Stimulated activated CD4-positive, alpha-beta T cell treated with anti-CD3 and anti-CD28 coated beads, Interleukin-1b, Interleukin-23, amount 100 ng/mL, for 24 hours (primary cell): ENCODE measurements at places on chromosomes 2 and 18.

- peak; percentile 43 for DNase-seq
Measured at GRCh38 chr18:67515942-67516538, 480 bp downstream of the DSEL start.

- no peak for DNase-seq
Measured at GRCh38 chr18:22378672-22379282, 38.9 kb downstream of the CTAGE1 start.

- DNase-seq, result no peak
Measured at GRCh38 chr2:54855434-54855833, 132.0 kb downstream of the EML6 start.

GRCh38 chr2:232636788-232637420 lies 3.5 kb downstream of the EFHD1 start:
- no peak for DNase-seq

GRCh38 chr2:162711832-162712540 lies 126.6 kb downstream of the KCNH7 start:
- no peak for DNase-seq

DNA sequence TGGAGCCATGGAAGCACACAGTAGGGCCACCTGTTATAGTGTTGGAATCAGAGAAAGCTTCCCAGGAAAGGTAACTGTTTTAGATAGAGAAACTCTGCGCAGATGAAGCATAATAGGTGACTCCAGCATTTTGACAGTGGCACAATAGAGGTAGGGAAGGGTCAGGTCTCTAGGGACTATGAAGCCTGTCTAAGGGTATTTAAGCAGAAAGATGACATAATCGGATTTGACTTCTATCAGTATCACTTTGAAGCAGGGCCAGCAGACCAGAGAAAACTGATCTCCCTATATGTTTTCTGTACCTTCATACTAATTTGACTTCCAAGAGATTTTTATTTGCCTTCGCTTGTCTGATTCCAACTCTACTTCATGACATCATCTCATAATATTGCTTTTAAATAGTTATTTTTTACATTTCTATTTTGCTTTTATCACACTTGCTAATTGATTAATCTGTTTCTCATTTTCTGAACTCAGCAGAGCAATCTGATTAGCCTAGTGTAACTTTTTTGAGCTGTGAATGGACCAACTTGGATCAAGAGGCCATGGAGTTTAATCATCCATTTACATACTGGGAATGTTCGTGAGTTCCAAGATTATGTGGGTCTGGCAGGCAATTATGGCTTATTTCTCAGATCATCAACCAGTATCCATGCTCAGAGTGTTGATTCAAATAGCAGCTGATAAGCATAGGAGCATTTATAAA lies 8.4 kb upstream of the HIBCH start:
- DNase-seq, result no peak

DNA sequence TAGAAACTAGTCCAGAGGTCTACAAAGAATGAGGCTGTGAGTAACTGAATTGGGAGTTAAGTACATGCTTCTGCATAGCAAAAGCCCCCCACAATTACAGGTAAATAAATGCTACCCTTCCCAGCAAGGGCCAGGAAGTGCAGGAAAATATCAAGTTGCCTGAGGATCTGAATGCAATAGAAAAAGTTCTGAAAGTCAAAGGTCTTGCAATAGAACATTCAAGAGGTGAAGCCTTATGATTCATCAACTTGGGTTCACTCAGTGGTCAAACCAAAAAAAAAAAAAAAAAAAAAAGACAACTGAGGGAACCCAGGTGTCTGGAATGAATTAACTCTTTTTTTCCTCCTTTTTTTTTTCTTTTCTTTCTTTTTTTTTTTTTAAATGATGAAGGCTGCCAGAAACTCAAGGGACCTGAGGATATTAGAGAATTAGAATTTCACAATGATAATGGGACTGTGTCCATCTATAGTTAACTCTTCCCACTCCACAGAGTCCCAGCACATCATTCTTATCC lies 42.9 kb upstream of the RFX8 start:
- no peak for DNase-seq

DNA sequence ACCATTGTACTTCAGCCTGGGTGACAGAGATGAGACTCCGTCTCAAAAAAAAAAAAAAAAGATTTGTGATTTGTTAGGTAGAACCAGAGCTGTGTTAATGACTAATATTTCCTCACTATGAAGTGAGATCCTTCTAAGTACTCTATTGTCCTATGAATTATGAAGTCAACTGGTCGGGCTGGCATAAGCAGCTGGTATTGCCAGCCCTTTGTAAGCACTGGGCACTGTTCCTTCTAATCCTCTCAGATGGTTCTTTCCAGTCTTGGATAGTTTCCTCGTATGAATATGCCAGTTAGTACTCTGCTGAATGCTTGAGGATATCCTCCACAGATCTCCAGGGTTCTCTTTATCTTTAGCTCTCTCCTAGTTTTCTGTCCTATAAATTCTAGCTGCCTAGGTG lies 223.1 kb upstream of the SP5 start:
- DNase-seq, result no peak

- DNase-seq, result no peak
Measured at GRCh38 chr2:136106505-136106904, 11.4 kb downstream of the CXCR4 start.

GRCh38 chr18:74604361-74604760 lies 6.7 kb downstream of the ZNF407 start:
- no peak for DNase-seq

DNA sequence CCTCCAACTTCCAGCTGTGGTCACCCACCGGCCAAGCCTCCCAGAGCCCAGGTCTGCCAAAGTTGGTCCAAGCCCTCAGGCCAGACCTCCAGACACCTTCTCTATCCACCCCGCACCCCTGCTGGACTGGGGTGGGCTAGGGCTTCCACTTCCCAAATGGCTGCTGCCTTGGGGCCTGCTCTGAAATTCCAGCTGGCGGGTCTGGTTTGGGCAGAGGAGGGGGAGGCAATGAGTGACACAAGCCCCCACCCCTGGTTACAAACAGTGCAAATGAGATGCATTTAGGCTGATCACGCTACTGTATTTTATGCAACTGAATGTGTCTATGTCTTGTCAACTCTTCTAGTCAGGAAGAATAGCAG lies 14.6 kb downstream of the POU3F3 start:
- DNase-seq, result no peak
